LNCaP clone FGC (cell line): ENCODE measurements at places on chromosomes 3 and 15.

GRCh38 chr3:38600551-38600950 lies 48.9 kb downstream of the SCN5A start:
- DNase-seq, result no peak

- DNase-seq, result no peak
Observed at GRCh38 chr3:131178710-131179375, 152.2 kb downstream of the NEK11 start.

- no peak for DNase-seq
Observed at GRCh38 chr15:61524086-61524485, 295.0 kb upstream of the RORA start.

DNA sequence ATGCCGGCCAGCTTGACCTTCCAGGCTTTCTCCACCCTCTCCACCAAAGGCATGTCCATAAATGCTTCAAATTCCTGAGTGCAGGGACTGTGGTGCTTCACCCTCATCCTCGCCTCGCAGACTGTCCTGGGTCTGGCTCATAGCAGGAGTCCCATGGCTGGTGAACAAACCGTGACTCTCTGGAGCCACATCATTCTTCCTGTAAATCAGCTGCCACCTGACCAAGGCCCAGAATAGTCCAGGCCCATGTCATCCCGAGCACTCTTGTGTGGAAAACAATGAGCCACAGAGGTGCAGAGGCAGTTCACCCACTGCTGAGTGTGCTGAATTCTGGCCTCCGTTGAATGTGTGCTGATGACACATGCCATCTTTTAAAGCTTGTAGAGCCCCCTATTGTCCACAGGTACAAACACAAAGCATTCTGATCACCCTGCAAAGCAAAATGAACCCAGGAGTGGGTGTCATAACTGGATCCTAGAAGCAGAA lies 68.6 kb downstream of the ABHD5 start:
- DNase-seq, result no peak

- DNase-seq, result peak; percentile 45
Observed at GRCh38 chr3:10224794-10225665, 23.2 kb upstream of the TATDN2 start.

GRCh38 chr3:41986561-41986960 lies 24.7 kb upstream of the ULK4 start:
- no peak for DNase-seq

DNA sequence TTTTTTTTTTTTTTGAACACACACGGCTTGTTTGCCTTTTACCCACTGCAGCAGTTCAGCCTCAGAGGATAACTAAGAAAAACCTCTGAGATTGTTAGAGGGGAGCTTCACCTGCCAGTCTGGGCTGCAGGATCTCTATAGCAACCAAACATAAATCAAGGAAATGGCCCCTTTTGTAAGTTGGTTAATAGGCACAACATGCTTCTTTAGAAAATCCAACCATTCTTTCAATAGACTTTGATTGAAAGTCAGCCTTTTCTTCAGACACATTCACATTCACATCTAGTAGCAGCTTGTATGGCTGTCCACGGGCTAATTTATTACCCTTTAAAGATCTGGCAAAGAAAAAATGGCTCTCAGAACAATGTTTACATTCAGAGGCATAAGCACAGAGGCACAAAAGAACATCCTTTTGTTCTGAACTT lies 136.6 kb upstream of the RARB start:
- DNase-seq, result no peak

GRCh38 chr3:78863306-78864203 lies 904.2 kb downstream of the ROBO1 start:
- no peak for DNase-seq

GRCh38 chr3:101466465-101467309 lies 46.3 kb downstream of the SENP7 start:
- DNase-seq, result no peak

DNA sequence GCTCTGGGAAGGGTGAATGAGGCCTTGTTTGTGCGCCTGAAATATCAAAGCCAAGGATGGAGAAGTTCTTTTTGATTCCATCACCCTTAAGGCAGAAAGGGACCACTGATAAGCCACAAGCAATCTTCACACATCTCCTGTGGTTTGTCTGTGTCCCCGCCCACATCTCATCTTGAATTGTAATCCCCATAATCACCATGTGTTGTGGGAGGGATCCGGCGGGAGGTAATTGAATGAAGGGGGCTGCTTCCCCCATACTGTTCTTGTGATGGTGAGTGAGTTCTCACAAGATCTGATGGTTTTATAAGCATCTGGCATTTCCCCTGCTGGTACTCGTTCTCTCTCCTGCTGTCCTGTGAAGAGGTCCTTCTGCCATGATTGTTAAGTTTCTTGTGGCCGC lies 329.6 kb upstream of the RGMA start:
- no peak for DNase-seq

- no peak for DNase-seq
Observed at GRCh38 chr3:42755681-42756578, 17.1 kb downstream of the CCDC13 start.

DNA sequence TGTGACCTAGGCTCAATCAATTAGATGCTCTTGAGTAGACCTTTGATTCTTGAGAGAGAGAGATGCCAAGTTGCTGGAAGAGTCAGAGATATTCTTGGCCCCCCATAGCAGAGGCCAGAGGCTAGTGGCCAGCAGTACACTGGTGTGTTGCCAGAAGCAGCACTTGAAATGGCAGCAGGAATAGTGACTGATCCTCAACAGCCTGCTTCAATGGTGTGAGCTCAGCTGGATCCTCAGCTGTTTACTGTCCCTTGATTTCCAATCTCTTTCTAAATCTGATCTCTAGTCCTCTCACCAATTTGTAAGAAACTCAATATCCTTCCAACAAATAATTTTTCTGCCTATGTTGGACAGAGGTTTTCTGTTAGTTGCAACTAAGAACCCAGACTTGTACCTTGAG lies 170.3 kb upstream of the CCDC54 start:
- DNase-seq, result no peak

DNA sequence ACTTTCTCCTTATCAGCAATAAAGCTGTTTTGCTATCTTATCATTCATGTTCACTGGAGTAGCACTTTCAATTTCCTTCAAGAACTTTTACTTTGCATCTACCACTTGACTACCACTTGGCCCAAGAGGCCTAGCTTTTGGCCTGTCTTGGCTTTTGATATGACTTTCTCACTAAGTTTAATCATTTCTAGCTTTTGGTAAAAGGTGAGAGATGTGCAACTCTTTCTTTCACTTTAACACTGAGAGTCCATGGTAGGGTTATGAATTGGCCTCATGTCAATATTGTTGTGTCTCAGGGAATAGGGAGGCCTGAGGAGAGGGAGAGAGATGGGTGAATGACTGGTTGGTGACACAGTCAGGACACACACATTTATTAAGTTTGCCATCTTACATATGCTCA lies 31.0 kb upstream of the FAM3D start:
- no peak for DNase-seq

GRCh38 chr15:67150023-67150860 lies 84.8 kb downstream of the SMAD3 start:
- no peak for DNase-seq

DNA sequence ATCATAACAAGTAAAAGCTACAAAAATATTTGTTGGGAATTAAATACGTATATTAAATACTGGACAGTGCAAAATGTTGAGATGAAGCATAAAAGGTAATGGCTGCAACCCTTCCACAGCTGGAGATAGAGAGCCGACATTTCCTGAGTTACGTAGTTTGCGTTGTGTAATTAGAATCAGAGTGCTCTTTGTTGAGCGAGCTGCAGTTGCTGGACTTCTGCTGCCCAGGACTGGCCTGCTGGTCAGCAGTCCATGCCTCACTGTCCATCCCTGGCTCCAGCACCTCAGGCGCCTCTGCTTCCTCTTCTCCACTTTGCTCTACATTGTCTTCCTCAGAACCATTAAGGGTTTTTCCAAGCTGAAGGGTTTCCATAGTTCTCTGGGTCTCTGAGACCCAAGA lies 28.4 kb upstream of the SHC4 start:
- DNase-seq, result no peak

- no peak for DNase-seq
Observed at GRCh38 chr15:27165590-27165989, 194.6 kb downstream of the GABRG3 start.

DNA sequence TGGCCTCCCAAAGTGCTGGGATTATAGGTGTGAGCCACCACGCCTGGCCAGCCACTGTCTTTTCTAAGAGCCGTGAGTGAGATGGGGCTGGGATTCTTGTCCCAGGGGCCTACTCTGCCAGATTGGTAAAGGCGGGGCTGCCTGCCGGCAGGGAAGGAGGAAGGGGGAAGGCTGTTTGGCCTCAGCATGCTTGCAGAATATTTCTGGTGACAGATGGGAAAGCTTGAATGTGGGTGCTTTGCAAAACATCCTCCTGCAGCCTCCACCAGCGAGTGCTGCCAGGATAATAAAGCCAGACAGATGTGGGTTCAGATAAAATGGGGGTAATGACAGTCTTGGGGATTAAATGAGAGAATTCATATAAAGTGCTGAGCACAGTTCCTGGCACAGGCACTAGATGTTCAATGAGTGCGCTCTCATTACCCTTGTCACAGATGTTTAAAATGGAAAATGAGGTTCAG lies 19.8 kb upstream of the ACOX2 start:
- DNase-seq, result no peak

DNA sequence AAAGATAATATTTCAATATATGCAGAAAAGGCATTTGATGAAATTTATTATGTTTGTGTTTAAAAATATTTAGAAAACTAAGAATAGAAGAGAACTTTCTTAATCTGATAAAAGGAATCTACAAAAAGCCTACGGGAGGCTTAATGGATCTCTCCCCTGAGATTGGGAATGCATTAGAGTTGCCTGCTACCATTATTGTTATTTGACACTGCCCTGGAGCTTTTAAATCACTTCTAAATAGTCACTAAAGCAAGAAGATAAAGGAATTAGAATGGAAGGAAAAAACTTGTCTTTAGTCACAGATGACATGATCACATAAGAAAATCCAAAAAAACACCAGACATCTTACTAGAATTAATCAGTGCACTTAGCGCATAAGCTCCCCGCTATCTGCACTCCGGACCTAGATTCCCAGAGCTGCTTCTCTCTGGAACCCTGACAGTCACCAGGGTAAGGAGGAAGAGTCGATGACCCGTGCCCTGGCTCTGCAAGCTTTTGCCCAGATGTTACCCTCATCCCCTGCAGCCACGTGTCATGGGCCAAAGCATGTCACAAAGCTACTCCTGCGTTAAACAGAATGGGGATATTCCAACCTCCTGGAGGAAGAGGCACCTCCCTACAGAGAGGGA lies 97.1 kb downstream of the MINAR1 start:
- DNase-seq, result no peak

GRCh38 chr3:13346481-13347389 lies 73.4 kb downstream of the NUP210 start:
- no peak for DNase-seq

GRCh38 chr3:11238880-11239279 lies 33.3 kb upstream of the ATG7 start:
- no peak for DNase-seq

DNA sequence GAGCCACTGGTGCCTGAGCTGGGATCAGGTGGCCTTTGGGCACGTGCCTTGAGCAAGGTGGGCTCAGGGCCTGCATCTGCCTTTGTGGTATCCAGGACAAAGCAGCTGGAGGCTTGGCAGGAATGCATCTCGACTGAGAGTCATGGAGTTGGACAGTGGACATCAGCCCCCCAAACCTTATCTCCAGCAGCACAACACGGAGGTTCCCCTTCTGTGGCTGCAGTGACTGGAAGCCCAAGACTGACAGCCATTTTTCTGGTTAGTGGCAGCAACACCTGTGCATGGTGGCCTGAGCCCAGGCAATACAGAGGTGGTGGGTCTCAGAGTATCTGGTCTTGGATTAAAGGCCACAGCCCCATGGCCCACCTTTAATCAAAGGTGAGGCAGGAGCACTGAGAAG lies 27.8 kb upstream of the TSEN2 start:
- no peak for DNase-seq

GRCh38 chr3:151539599-151539998 lies 78.7 kb upstream of the IGSF10 start:
- no peak for DNase-seq

- DNase-seq, result no peak
Observed at GRCh38 chr15:100781961-100782530, 97.6 kb upstream of the ALDH1A3 start.

DNA sequence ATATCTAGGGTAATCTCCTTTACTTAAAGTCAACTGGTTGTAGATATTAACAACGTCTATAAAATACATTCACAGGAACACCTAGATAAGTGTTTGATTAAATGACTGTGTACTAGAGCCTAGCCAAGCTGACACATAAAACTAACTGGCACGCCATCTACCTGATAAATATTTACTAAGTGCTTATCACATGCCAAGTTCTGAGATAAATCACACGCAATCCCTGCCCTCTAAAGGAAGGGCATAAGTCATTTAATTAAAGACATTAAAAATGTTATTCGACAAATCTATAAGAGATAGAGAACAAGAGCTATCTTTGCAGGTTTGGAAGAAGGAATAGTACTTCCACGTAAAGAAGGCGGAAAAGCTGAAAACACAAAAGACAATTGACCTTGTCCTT lies 11.1 kb upstream of the MB21D2 start:
- peak; percentile 92 for DNase-seq

DNA sequence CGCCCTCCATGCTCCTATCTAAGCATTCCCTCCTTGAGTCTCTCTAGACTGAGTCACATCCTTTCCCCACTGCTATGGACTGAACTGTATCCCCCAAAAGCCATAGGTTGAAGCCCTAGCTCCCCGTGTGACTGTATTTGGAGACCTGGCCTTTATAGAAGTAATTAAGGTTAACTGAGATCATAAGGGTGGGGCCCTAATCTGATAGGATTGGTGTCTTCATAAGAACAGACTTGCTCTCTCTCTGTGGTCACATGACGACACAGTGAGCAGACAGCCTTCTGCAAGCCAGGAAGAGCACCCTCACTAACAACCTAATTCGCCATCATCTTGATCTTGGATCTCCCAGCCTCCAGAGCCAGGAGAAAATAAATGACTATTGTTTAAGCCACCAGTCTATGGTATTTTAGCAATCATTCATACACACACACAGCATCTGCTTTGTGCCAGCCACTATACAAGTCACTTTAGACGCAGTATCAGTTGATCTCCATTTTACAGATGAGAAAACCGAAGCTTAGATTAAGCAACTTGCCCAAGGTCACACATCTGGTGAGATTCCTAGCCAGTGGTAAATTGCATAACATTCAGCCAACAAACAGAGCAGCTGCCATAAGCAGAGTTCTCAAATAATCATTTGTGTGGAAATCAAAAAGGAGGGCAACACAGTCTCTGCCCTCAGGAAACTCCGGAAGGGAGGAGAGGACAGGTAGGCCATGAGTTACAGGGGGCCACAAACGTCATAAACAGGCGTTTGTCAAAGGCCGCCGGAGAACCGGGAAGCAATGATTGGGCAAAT lies 66.3 kb upstream of the HES1 start:
- no peak for DNase-seq

DNA sequence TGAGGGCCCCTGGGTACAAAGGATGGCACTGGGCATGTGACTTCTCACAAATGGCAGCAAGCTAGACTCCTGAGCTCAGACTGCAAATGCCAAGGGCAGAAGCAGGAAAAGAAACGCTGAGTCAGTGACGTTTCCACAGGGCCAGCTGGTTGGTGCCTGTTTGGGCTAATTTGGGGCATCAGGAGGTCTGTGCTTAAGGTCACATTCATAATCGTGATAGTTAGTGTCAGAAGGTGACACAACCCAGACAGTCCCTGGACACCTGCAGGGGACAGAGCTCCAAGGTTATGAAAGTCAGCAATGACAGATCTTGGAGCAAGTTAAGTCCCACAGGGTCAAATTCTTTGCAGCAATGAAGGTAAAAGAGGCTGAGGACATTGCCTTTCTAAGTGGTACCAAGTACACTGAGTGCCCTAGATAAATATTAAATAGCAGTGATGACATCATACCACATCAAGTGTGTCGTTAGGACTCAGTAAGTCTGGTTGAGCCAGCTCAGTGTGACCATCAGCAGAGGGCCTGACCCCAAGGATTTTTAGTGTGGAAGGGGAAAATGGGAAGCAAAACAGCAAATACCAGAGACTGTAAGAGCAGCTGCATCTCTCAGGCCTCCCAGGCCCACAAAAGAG lies 556.9 kb upstream of the CFAP20DC start:
- DNase-seq, result no peak
